ENCODE measurements at places on chromosomes 6 and 20.

GRCh38 chr6:161370880-161371279 is 97.0 kb upstream of the AGPAT4 start:
- H3K4me1 ChIP-seq = no peaks in the 10 kb centered on the region
- no peak overlapping the region for H3K27ac ChIP-seq
- H3K27me3 ChIP-seq = no peaks in the 10 kb centered on the region
- no peaks in the 10 kb centered on the region for H3K36me3 ChIP-seq

GRCh38 chr6:305371-306206 is 13.3 kb downstream of the DUSP22 start:
- peaks cover 3% of the 10 kb centered on the region for H3K36me3 ChIP-seq
- DNase-seq = no peak

GRCh38 chr6:72616406-72617015 is 5.4 kb upstream of the KCNQ5 start:
- DNase-seq = no peak
- H3K27ac ChIP-seq = no peak overlapping the region
- no peak overlapping the region for H3K4me3 ChIP-seq

GRCh38 chr20:51439160-51439689 is 103.3 kb downstream of the NFATC2 start:
- H3K4me1 ChIP-seq = no peaks in the 10 kb centered on the region
- H3K4me3 ChIP-seq = no peak overlapping the region
- DNase-seq = no peak
- no peak overlapping the region for H3K27ac ChIP-seq

Measured in ascending aorta (tissue), 2 donors.